Activated CD4-positive, alpha-beta T cell treated with anti-CD3 and anti-CD28 coated beads, Interleukin-2, amount 50 U/mL, for 16 hours (primary cell): ENCODE measurements at places on chromosomes 13 and 19.

DNA sequence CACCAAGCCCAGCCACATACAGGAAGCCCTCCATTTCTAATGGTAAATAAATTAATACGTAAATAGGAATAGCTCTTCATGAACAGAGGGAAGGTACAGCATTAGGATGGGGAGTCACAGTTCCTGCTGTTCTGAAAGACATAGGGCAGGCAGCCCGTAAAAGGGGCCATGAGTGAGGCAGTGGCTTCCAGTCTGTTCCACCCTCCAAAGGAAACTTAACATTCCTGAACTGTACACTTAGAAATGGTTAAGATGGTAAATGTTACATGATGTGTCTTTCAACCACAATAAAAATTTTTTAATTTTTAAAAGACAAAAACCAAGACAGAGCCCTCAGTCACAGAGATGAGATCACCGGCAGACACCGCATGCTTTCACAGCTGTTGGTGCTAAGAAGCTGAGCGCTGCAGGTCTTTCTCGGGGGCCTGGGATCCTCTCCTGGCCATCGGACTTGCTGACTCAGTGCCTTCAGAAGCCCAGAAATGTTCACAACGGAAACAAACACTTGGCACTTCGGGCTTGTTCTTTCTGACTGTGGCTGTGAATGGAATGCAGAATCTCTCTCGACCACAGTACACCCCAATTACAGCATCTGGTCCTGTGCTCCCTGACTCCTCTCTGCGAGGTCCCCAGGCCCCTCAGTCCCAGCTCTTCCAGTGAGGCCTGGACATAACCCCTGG is 36.4 kb downstream of the EPS15L1 start:
- DNase-seq: no peak

DNA sequence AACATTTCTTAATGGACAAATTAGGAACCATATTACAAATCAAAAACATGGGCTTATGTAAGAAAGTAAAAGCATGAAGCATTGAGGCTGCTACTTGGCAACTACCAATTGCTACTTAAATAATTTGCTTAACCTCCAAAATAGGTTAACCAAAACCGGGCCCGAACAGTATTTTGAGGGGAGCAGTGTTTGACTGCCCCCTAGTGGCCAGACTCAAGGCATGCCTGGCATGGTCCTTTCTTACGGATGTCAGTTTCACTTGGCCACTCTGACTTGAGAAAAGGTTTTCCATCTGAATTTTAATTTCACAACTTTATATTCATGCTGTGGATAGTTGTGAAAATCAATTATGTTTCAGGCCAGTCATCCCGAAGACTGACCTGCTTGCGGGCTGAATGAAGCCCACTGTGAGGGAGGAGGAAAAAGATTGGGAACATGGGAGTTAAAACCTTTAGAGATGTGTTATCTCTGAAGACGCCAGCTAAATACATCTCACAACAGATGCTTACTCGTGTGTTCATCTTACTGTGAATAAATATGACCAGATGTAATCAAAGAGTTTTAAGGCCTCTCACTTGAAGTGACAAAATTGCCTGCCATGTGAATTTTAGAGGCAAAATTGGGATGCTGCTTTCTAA is 2.9 kb downstream of the RXFP2 start:
- DNase-seq: peak; percentile 69

DNA sequence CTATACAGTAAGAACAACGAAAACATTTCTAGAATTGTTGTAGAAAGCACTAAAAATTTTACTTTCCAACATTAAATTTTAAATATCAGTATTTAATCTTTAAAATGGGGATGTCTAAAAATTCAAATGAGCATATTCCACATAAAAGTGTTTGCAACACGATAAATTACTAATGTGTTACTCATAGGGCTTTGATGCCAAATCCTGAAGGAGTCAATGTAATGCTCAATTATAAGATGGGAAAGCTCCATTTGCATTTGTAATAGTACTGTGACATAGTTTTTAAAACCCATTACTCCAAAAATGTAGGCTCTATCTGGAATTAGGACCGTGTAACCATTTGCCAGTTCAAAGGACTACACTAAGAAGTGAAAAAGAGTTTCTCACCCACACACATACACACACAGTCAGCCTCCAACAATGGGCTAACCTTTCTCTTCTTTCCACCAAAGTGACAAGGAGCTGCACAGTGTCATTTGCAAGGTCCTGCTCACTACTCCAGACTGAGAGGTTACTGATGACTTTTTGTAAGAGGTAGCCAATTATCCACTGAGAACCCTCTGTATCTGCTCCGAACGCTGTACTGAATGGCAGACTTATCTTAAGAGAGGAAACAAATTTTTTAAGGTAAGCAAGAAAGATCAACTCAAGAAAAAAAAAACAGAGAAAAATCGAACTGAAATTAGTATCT is 26.1 kb upstream of the EEF1AKMT1 start:
- no peak for DNase-seq

DNA sequence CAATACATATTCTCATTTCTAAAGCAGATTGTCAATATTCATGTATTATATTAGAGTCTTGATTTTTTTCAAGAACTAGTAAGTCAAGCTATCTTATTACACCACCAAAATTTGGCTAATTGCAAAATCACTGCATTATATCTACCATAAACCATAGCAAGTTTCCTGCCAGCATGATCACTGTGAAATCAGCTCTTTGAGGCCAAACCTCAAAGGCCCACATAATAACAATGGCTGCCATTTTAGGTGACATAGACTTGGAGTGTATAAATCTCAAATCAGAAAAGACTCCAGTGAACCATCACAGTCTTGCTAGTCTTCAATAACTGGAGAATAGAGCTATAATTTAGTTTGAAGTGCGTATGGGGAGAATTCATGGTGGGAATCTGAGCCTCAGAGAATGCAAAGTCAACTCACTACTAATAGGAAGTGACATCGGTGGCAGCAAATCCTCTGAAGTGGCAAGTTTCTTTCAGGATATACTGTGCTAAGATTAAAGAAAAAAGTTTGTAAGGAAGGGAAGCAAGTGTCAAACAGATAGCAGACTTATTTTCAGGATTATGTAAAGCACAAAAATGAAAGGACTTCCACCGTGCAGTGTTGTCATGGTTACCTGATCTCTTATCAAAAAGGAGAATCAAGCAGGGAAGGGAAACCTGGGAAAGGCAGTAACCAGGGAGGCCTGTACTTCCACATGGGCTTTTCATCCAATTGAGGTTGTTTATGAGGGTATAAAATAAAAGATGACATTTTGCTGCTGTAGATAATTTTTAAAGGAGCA is 117.4 kb upstream of the FNDC3A start:
- DNase-seq: no peak

GRCh38 chr13:73090116-73090822 is 31.5 kb downstream of the KLF5 start:
- DNase-seq: peak; percentile 33

DNA sequence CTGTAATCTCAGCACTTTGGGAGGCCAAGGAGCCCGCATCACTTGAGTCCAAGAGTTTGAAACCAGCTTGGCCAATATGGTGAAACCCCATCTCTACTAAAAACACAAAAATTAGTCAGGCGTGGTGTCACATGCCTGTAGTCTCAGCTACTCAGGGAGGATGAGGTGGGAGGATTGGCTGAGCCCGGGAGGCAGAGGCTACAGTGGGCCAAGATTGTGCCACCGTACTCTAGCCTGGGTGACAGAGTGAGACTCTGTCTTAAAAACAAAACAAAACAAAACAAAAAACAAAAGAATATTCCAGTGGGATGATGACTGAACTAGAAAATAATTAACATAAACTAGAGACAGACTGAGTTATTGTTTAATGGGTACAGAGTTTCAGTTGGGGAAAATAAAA is 81.7 kb upstream of the ABCC4 start:
- no peak for DNase-seq

GRCh38 chr13:28582892-28583240 is 76.1 kb upstream of the POMP start:
- DNase-seq: no peak

DNA sequence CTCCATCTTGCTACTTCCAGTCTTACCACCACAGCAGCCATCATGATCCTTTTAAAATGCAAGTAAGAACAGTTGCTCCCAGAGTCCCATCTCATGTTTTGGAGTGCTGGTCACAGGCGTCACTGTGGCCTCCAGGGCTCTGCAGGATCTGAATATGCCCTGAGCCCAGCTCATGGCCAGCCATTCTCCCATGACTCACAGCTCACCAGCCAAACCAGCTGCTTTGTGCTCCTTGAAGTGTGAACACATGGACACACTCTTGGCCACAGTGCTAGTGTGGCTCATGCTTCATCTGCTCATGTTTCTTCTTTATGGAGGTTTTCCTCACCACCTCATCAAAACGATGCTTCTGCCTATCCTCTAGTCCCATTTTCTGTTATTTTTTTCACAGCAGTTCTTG is 466.5 kb downstream of the UQCRFS1 start:
- DNase-seq: no peak

DNA sequence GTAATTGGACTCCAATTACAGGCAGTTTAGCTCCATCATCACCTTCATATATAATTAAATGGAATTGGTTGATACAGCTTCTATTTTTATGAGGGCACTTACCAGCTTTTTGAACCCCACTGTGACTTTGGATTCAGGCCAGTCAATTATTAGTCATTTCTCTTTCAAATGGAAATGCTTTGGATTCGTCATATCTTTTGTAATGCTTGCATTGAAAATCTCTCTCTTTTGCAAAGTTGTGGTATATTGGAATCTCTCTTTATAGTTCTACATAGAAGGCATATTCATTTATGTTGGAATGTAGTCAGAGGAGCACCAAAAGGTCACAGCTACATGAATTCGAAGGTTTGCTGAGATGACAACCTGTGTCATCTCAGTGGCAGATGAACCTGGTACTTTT is 1074.3 kb upstream of the SLC10A2 start:
- DNase-seq: no peak

GRCh38 chr13:44868397-44868796 is 120.9 kb downstream of the NUFIP1 start:
- peak; percentile 65 for DNase-seq

GRCh38 chr13:112215871-112216270 is 148.9 kb downstream of the SOX1 start:
- no peak for DNase-seq

- no peak for DNase-seq
These were observed 383.4 kb downstream of the ITGBL1 start for GRCh38 chr13:101835920-101836319.

GRCh38 chr13:89455741-89456140 is 1784.6 kb downstream of the SLITRK5 start:
- no peak for DNase-seq

DNA sequence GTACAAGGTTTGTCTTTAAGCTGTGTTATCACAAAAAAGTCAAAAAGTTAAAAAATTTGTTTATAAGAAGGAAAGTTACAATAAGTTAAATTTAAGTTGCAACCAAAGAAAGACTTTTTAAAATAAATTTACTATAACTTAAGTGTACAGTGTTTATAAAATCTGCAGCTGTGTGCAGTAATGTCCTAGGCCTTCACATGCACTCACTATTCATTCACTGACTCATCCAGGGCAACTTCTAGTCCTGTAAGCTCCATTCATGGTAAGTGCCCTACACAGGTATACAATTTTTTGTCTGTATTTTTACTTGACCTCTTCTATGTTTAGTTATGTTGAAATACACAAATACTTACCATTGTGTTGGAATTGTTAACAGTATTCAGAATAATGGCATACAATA is 667.9 kb upstream of the SLITRK5 start:
- no peak for DNase-seq

GRCh38 chr13:113815151-113816058 is 48.5 kb downstream of the GAS6 start:
- DNase-seq: peak; percentile 63

DNA sequence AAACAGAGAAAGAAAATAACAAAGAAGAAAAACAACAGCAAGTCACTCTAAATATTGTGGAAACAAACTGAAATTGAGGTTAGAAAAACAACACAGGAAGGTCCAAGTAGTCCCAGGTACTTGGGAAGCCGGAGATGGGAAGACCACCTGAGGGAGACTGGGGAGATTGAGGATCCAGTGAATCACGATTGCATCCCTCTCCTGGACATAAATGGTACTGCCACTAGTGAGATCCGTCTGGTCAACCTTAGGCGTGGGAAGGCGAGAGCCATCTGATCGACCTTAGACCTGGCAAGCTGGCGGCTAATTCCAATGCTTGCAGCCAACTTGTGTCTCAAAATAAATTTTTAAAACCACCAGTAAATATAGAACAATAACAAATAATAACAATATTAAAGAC is 81.9 kb downstream of the ZNF726 start:
- no peak for DNase-seq

DNA sequence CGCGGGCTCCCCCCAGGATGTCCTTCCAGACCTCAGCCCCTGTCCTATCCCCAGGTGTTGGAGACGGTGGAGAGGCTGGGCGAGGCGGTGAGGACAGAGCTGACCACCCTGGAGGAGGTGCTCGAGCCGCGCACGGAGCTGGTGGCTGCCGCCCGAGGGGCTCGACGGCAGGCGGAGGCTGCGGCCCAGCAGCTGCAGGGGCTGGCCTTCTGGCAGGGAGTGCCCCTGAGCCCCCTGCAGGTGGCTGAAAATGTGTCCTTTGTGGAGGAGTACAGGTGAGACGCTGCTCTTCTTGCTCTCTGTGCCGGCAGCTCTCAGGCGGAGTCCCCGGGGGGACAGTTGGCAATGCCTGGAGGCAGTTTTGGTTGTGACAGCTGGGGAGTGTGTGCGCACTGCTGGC is 6.9 kb downstream of the TTYH1 start:
- DNase-seq: no peak

GRCh38 chr19:30497034-30497433 is 124.8 kb downstream of the ZNF536 start:
- DNase-seq: no peak

DNA sequence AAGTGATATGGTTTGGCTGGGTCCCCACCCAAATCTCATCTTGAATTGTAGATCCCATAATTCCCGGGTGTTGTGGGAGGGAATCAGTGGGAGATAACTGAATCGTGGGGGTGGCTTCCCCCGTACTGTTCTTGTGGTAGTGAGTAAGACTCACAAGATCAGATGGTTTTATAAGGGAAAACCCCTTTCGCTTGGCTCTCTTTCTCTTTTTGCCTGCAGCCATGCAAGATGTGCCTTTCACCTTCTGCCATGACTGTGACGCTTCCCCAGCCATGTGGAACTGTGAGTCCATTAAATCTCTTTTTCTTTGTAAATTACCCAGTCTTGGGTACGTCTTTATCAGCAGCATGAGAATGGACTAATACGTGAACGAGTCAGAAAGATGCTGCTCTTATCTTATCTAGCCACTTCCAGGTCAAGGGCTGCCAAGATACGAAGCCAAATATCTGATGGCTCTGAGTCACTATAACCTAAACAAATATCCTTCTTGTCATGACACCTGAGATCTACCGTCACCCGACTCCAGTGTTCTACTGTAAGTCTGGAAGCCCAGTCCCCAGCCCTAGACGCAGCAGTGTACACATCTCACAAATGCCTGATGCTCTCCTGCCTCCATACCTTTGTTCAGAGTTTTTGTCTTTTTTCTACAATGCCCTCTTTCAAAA is 45.9 kb downstream of the SLC15A1 start:
- DNase-seq: no peak

DNA sequence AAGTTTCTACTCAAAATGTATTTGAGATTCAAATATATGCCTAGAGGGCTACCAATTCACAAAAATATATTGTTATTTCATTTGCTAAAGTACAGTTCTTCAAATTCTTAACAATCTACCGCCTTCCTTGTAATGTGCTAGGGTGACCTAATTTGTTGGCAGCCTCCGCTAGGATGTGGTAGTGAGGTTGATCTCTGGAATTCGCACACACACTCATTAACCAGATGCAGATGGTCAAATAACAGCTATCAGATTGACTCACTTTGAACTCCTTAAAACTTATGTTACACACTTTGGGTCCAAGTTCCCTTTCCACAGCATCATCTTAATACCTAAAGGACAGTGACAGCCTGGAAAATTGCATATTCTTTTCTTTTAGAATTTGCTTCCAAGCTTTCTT is 367.3 kb downstream of the DCT start:
- no peak for DNase-seq
